ENCODE measurements at places on chromosomes 3 and 15.

- no peak for DNase-seq
Measured at GRCh38 chr15:59699810-59700431, 10.8 kb upstream of the BNIP2 start.

GRCh38 chr3:176078906-176079305 lies 1118.4 kb downstream of the TBL1XR1 start:
- DNase-seq, result no peak

DNA sequence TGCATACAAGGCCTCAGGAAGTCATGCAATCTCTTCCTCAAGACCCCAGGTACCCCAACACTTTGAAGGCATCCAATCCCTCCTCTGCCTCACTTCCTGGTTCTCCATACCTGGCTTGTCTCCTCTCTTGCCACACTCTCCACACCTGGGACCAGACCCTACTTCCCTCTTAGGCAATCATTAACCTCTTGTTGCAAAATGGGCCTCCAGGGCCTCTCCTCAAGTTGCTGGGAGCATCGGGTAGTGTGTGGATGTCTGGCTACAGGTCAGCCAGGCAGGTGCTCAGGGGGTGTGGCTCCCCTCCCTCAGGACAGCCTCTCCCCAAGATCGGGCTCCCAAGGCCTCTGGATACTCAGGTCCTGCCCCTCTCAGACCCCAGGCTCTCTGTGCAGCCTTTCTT lies 8.6 kb downstream of the PLA2G4E start:
- DNase-seq, result no peak

DNA sequence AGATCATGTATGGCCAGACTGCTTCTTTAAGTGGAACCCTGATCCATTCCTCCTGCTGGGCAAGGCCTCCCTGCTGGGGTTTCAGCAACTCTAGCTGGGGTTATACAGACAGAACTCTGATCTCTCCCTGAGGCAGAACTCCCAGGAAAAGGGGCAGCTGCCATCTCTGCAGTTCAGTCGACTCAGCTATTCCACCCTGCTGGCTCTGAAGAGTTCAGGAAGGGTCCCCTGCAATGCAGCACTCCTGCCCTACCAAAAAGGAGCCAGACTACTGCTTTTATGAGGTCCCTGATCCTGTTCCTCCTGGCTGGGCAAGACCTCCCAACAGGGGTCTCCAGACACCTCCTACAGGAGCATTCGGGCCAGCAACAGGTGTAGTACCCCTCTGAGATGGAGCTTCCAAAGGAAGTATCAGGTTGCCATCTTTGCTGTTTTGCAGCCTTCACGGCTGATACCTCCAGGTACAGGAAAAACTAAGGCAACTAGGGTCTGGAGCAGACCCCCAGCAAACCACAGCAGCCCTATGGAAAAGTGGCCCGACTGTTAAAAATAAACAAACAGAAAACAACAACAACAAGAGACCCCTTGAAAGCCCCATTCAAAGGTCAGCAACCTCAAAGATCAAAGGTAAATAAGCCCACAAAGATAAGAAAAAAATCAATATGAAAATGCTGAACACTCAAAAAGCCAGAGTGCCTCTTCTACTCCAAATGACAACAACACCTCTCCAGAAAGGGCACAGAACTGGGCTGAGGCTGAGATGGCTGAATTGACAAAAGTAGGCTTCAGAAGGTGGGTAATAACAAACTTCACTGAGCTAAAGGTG lies 14.2 kb upstream of the CP start:
- no peak for DNase-seq

DNA sequence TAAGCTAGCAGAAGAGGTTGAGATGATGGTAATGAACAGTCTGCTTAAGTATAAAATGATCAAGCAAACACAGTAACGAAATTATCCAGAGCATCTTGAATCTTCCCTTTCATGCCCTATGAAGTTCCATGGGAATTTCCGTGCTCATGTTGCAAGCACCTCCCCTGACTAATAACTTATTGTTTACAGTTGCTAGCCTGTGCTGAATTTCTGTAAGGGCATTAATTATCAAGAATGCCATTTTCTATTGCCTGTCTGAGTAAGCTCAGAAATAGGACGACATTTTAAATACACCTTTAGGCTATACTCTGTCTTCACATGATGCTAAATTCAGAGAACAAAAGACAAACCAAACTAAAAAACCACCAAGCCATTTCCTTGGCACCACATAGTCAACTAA lies 257.5 kb upstream of the LRTM1 start:
- DNase-seq, result peak; percentile 37

DNA sequence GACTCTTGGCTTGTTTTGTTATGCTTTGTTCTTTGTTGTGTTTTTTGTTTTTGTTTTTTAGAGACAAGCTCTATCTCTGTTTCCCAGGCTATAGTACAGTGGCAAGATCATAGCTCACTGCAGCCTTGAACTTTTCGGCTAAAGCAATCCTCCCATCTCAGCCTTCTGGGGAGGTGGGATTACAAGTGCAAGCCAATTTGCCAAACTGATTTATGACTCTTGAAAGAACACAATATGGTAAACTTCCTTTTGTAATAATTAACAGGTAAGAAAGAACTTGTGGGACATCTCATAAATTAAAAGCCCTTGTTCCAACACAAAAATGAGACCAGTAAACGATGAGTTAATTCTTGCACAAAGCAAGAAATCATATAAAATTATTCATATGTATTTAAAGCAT lies 476.3 kb downstream of the MAGI1 start:
- no peak for DNase-seq

- DNase-seq, result no peak
Measured at GRCh38 chr3:177589041-177589650, 391.9 kb upstream of the TBL1XR1 start.

- DNase-seq, result no peak
Measured at GRCh38 chr3:153028381-153028780, 133.6 kb upstream of the RAP2B start.

GRCh38 chr15:48144889-48145288 lies 24.1 kb downstream of the SLC24A5 start:
- DNase-seq, result no peak

DNA sequence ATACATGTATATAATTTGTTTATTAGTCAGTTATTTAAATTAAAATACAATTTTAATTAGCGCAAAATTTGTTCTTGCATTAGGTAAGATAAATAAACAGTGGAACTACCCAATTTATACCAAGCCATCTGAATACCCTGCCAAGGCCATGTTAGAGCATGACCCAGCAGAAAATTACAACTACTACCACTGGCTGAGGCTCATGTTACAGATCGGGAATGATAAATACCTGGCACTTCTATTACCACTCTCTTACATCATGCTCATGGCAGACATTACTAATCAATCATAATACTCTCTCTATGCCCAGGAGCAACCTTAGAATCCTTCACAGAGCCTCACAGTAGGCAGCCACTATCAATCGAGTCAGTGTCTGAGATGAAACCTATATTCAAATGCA lies 21.2 kb upstream of the LMOD3 start:
- DNase-seq, result no peak
